Hepatocyte (in vitro differentiated cells): ENCODE measurements at places on chromosomes 16 and 17.

- DNase-seq, result peak; percentile 72
Measured at GRCh38 chr16:71883168-71883848, 674 bp downstream of the ZNF821 start.

DNA sequence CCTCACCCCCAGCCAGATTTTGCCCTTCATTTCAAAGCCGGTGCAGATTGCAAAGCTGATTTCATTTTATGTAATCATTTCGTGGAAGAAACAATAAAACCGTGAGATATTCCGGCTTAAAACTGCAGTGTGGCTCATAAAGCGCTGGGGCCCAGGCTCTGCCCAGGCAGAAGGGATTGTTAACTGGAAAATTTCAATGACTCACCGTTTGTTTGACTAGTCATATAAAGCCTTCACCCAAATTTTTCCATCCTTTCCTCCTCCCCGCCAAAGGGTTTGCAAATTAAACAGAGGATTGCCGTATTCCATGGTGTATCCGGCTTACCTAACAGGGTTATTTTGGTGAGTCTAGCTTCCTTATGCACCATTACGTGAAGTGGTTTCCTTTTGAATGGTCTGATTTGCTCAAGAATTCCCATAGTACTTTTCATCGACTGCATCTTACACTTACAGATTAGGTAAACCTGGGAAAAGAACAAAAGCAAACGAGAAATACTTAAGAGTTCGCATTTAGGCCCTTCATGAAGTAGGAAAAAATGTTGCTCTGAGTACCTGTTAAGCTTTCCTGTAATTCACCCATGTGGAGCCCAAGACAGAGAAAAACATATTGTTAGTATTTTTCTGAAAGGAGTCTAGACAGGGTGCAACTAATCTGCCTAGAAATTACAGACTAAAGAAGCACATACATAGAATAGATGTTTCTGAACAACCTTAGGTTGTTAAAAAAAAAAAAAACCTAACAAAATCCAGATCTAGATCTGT is 949 bp upstream of the GSPT1 start:
- DNase-seq, result peak; percentile 84

GRCh38 chr16:86214326-86215232 is 295.7 kb upstream of the FOXF1 start:
- DNase-seq, result no peak

DNA sequence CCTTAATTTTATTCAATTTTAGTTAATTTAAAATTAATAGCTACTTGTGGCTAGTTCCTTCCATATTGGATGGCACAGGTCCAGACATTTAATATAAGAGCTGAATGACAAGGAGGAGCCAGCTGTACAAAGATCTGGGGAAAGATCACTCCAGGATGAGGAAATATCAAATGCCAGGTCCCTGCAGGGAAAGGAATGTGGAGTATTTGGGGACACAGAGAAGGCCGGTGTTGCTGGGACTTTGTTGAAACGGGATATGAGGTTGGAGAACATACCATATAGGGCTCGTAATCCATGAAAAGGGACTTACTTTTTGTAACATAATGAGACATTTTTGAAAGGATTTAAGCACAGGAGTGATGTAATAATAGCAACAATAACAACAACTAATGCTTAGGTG is 426.8 kb downstream of the HS3ST4 start:
- DNase-seq, result no peak

- no peak for DNase-seq
Measured at GRCh38 chr16:27726621-27727261, 176.8 kb downstream of the KATNIP start.

DNA sequence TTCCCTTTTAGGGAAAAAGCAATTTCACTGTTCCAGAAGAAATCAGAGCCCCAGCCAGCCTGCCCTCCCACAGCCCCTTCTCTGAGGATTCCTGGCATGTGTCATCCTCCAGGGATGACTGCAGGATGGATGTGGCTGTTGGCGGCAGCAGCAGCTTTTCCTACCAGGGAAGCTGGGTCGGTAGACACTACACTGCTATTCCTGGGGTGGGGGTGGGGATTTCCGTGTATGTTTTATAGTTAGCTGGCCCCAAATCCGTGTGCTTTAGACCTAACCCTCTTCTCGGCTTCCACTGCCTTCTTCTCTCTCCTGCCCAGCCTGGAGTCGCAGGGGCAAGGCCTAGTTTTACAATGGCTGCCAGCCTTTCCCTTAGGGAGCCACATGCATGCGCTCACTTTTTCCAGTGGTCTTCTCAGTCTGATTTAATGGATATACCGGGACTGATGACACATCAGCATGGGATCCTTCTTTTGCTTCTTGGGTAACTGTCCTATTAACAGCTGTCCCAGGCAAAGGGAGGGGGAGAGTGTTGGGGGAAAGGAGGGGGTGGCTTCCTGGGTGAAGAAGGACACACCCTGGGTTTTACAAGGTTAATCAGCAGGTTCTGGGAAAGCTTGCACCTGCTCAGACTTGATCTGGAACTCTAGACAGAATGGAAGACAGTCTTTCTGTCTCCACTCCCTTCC is 2.7 kb upstream of the NFE2L1 start:
- DNase-seq, result peak; percentile 48

DNA sequence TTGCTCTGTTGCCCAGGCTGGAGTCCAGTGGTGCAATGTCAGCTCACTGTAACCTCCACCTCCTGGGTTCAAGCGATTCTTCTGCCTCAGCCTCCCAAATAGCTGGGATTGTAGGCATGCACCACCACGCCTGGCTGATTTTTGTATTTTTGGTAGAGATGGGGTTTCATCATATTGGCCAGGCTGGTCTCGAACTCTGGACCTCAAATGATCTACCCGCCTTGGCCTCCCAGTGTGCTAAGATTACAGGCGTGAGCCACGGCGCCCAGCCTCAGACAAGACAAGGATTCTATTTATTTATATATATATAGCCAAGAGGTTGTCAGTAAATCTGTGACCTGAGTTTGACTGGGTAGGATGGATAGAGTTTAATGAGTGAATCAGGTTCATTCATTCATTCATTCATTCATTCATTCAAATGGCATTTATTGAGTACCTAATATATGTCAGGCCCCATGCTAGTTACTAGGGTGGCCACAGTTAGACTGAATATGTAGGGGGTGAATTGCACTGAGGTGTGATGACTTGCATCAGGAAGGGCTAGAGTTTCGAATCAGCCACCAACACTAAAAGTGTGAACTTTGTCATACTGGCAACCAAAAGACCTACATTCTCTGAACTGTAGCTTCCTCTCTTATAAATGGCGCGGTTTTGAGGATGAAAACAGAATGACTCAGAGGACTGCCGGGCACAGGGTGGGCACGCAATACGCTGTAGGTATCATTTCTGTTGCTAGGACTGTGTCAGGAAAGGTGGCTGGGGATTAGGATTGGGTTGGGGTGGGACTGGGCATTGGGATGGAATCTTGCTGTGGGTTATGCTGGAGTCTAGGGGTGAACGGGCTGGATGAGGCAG is 37.8 kb downstream of the ITGAE start:
- no peak for DNase-seq

DNA sequence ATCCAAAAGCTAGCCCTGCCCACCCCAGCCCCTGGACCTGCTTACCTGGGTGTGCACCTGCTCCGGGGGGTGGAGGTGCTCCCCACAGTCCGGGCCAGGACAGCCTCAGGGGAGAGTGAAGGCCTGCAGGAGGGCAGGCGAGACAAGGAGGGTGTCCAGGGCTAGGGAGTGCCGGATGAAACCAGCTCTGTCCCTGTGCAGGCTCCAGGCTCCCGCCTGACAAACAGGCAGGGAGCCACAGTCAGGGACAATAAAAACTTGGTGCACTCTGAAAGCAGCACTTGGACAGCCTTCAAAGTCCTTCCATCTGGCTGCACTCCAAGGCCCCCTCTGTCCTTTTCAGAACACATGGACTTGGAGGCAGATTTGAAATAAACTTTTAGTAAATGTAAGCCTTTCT is 3.9 kb downstream of the PAQR4 start:
- DNase-seq, result no peak

DNA sequence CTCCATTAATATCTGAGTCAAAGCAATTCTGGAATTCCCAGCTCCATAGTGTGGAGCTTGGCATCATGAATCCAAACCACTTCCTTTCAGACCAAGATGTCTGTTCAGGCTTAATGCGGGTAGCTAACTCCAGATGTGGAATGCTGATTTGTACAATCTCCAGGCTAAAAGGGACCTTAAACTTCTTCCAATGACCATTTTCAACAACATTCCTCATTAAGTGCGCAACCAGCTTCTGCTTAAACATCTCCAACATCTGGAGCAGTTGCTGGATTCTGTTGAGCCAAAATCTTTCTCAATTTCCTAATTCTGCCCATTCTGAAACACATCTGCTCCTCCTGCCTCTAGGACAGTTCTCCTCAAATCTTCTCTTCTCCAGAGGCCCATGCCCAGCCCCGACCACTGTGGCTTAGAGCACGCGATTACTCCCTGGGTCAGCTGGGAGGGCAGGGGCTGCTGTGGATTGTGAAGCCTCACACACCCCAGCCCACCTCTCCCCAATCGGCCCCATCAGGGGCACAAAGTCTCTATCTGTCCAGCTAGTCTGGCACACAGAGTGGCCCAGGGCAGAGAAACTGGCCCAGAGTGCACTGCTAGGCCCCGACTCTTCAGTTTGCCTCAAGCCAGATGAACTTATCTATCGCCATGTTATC is 36.2 kb downstream of the ASPA start:
- no peak for DNase-seq

- DNase-seq, result no peak
Measured at GRCh38 chr17:54626146-54626703, 274.4 kb upstream of the TOM1L1 start.

DNA sequence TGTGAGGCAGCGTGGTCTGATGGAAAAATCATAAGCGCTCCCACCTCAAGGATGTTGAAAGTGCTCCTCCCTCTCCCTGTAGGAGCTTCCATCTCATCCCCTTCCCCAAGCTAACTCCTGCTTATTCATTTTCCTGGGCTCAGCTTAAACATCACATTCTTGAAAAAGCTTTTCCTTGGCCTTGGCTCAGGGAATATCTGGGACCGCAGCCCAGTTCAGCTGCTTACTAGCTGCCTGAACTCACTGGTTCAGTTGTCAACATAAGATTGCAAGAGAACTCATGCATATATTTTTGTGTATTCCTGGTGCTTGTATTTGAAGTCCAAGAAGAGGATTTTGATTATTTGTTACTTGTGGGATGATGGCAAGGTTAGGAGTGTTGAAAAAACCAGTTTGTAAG is 91.5 kb downstream of the UTP18 start:
- peak; percentile 27 for DNase-seq

- DNase-seq, result no peak
Measured at GRCh38 chr17:42111265-42111636, 1.3 kb downstream of the DHX58 start.

- DNase-seq, result no peak
Measured at GRCh38 chr16:75248142-75248535, 3.3 kb downstream of the BCAR1 start.

DNA sequence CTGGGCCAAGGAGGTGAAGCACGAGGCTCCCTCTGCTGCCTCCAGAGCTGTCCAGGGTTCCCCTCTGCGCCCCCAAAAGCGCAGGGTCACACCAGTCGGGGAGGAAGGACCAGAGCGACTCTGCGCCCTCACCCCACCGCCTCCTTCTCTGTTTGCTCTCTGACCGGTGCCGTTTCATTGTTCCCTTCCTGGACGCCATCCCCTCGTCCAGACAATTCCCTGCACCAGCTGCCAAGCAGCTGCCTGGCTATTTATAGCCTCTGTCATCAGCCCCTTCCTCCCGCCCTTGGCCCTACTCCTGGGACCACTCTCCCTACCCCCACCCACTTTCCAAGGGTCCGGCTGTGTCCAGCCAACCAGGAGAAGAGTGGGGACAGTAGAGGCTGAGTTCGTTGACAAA is 68.8 kb upstream of the CREBBP start:
- DNase-seq, result no peak

GRCh38 chr17:63976702-63977101 is 4.0 kb upstream of the SCN4A start:
- DNase-seq, result no peak

DNA sequence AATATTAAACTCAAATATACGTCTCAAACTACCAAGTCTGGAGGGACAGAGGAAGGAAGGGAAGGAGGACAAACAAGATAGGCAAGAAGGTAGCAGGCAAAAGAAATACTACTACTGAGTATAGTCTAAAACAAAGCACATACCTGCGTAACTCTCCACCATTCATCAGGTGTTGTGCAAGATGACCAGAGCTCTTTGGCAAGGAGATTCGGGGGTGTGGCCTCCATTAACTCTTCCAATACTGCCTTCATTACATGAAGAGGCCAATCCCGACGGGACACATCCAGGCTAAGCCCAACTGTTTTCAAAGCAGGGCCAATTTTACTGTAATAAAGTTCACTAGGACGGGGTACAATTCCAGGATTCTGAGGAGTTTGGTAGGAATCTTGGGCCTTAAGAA is 38.2 kb upstream of the ARL6IP1 start:
- DNase-seq, result peak; percentile 41

DNA sequence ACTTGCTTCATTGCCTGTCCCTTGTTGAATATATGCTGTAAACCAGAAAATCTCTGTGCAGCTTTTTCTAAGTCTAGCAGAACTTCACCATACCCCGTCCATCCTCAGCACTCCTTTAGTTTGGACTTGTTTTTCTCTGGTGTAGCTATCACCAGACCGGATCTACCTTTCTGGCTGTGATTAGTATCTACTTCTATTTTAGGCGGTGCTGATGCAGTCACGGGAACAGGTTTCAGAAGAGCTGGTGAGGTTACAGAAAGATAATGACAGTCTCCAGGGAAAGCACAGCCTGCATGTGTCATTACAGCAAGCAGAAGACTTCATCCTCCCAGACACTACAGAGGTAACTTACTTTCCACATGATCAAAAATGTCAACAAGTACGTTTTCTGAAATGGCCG is 46.4 kb downstream of the NUP88 start:
- no peak for DNase-seq

- DNase-seq, result no peak
Measured at GRCh38 chr16:22673421-22673831, 140.5 kb upstream of the HS3ST2 start.

DNA sequence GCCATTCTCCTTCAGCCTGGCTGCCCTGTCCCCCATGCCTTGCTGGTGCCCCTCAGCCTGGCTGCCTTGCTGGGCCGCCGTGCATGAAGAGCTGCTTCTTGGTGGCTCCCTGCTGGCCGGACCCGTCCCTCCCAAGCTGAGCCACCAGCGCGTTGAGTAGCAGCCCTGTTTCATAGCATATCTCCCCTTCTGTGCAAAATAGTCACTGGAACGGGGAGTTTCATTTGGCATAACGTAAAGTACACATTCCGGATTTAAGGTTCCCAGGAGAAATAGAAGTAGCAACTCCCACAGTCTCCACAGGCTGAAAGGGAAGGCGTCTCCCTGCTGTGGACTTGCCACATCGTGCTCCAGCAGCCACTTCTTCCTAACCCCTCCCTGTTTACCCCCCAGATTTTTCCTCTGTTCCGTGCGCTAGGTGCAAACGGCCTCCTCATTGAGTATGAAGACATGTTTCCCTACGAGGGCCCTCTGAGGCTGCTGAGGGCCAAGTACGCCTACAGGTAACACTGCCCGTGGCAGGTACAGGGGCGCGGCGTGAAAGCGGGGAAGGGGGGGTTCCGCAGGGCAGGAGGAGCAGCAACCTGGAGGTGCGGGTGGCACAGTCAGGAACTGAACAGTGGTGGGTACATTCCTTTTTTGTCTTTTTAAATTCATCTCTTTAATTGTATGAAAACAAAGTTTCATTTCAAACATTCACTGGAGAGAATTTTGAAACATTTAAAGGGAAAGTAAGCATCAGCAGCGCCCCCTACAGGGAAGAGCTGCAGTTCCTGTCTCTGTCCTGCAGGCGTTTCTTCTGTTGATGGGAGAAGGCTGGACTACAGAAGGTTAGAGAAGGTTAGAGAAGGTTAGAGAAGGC is 5.8 kb upstream of the OGFOD3 start:
- no peak for DNase-seq
